Suprapubic skin (tissue), 4 donors: ENCODE measurements at places on chromosomes 3 and 15. TPM values are rescaled to one million over a fixed set of nuclear protein-coding genes. Genes with fewer than 3 reads are reported as not detected.

- H3K36me3 ChIP-seq, result peaks cover 12% of the 10 kb centered on the region
- H3K4me3 ChIP-seq, result no peak overlapping the region
- no peak for DNase-seq
- H3K27me3 ChIP-seq, result no peaks in the 10 kb centered on the region
These were observed 30.4 kb downstream of the SLC41A3 start for GRCh38 chr3:126053513-126053912.

AP4E1 gene
- total RNA-seq, result 18.7 TPM

DNA sequence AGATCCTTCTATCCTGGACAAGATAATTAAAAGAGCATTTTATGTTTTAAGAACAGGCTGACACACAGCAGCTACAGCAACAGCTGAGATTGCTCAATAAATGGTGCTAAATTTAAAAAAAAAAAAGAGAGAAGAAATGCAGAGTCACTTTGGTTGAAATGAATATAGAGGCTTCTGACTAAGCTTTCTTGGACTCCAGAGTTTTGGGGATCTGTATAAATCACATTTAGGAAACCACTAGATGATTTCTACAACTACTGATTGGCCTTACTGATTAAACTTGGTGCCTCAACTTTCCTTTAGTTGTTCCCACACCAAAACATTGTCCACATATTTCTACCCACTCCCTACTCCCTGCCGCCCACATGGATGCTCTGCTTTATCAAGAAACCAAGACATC lies 132.9 kb upstream of the ZBTB20 start:
- no peaks in the 10 kb centered on the region for H3K27me3 ChIP-seq
- no peak overlapping the region for H3K4me3 ChIP-seq
- H3K27ac ChIP-seq, result no peak overlapping the region
- no peak for DNase-seq

RBPMS2 gene
- total RNA-seq, result 1.1 TPM

GRCh38 chr3:126558336-126559071 lies at the start of gene C3orf22:
Gene C3orf22, minus strand, starts transcription at chr3:126558932. Its CDS starts 5,542 bp downstream, at chr3:126553390.
- no peaks in the 10 kb centered on the region for H3K27me3 ChIP-seq
- no peaks in the 10 kb centered on the region for H3K36me3 ChIP-seq
- DNase-seq, result peak; percentile 27
- no peaks in the 10 kb centered on the region for H3K4me1 ChIP-seq
- H3K4me3 ChIP-seq, result no peak within 1 kb of the TSS
- no peak within 1 kb of the TSS for H3K27ac ChIP-seq

- peaks cover 8% of the 10 kb centered on the region for H3K36me3 ChIP-seq
- H3K4me1 ChIP-seq, result peaks cover 7% of the 10 kb centered on the region
- no peak overlapping the region for H3K27ac ChIP-seq
- H3K4me3 ChIP-seq, result no peak overlapping the region
- DNase-seq, result no peak
- no peaks in the 10 kb centered on the region for H3K27me3 ChIP-seq
These were observed 245.0 kb downstream of the KLF13 start for GRCh38 chr15:31571676-31572075.

DNA sequence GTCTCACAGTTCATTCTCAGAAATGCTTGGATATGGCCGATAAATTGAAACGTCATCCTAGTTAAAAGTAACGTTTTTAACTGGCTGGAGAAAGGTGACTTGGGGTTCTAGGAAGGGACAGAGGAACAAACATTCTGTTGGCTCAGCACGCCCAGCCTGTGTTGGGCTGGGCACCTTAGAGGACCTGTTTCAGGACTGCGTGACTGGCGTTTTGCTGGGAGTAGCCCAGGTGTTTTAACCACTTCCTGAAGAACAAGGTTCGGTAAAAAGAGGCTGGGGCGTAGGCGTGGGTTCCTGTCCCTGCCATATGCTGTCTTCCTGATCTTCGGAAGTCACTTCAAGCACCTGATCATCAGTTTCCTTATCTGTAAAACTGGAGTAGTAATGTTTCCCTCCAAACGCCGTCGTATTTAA lies 1.1 kb upstream of the TLNRD1 start:
- H3K4me3 ChIP-seq, result peak overlapping the region; percentile 70
- no peak for DNase-seq
- peaks cover 36% of the 10 kb centered on the region for H3K4me1 ChIP-seq
- peak overlapping the region; percentile 97 for H3K27ac ChIP-seq

GRCh38 chr3:13219902-13220296 lies 146.7 kb upstream of the IQSEC1 start:
- no peaks in the 10 kb centered on the region for H3K4me1 ChIP-seq
- no peak overlapping the region for H3K4me3 ChIP-seq
- no peaks in the 10 kb centered on the region for H3K36me3 ChIP-seq
- no peak for DNase-seq
- peaks cover under 1% of the 10 kb centered on the region for H3K27me3 ChIP-seq
- H3K27ac ChIP-seq, result no peak overlapping the region

DNA sequence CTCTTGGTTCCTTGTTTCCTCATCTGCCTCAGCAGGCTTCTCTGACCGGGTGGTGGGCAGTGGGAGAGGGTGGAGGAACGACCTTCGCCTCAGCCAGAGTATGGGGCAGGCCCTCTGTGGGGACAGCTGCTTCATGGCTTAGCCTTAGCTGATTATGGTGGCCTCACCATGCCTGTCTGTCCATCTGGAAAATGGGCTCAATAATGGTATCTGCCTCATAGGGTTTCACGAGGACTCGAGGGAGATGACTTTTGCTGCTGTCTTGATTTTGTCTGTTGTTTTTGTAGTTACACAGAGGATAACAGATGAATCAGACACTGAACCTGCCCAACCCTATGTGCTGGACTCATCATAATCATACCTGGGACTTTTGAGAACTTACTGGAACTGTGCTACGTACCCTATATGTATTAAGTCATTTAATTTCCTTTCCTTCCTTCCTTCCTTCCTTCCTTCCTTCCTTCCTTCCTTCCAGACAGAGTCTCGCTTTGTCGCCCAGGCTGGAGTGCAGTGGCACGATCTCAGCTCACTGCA lies 46.5 kb downstream of the CDC25A start:
- no peak overlapping the region for H3K4me3 ChIP-seq
- H3K27me3 ChIP-seq, result no peaks in the 10 kb centered on the region
- H3K27ac ChIP-seq, result peak overlapping the region; percentile 33
- peaks cover 17% of the 10 kb centered on the region for H3K4me1 ChIP-seq
- DNase-seq, result no peak

- H3K36me3 ChIP-seq, result no peaks in the 10 kb centered on the region
- no peak for DNase-seq
- H3K4me1 ChIP-seq, result no peaks in the 10 kb centered on the region
- no peak overlapping the region for H3K27ac ChIP-seq
- no peak overlapping the region for H3K4me3 ChIP-seq
These were observed 277.5 kb upstream of the CDIN1 start for GRCh38 chr15:36301947-36302346.

DNA sequence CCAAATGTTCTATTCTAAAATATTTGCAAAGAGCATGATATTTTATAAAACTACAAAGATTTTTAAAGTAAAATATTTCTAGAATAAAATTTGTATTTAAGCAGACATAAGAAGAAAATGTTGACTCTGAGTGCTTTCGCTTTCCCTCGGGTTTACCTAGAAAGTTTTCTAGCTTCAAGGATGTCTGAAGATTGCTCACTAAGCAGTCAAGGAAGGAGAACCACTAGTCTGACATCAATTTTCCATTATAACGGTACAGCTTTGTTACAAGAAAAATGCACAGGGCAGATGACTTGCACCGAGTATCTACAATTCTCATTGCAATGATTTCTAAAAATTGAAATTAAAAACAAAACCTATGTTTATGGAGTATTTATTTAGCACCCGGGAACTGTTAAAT lies 14.2 kb downstream of the GPR15 start:
- H3K27ac ChIP-seq, result no peak overlapping the region
- DNase-seq, result no peak
- H3K4me1 ChIP-seq, result no peaks in the 10 kb centered on the region
- peaks cover 5% of the 10 kb centered on the region for H3K27me3 ChIP-seq
- H3K36me3 ChIP-seq, result no peaks in the 10 kb centered on the region
- no peak overlapping the region for H3K4me3 ChIP-seq

GRCh38 chr3:192212979-192213378 lies 514.4 kb downstream of the FGF12 start:
- H3K4me3 ChIP-seq, result no peak overlapping the region
- no peaks in the 10 kb centered on the region for H3K27me3 ChIP-seq
- no peak overlapping the region for H3K27ac ChIP-seq

IQCF5 gene
- total RNA-seq, result not detected

ROBO2 gene
- total RNA-seq, result 3.1 TPM

FANCD2OS gene
- not detected for total RNA-seq

DNA sequence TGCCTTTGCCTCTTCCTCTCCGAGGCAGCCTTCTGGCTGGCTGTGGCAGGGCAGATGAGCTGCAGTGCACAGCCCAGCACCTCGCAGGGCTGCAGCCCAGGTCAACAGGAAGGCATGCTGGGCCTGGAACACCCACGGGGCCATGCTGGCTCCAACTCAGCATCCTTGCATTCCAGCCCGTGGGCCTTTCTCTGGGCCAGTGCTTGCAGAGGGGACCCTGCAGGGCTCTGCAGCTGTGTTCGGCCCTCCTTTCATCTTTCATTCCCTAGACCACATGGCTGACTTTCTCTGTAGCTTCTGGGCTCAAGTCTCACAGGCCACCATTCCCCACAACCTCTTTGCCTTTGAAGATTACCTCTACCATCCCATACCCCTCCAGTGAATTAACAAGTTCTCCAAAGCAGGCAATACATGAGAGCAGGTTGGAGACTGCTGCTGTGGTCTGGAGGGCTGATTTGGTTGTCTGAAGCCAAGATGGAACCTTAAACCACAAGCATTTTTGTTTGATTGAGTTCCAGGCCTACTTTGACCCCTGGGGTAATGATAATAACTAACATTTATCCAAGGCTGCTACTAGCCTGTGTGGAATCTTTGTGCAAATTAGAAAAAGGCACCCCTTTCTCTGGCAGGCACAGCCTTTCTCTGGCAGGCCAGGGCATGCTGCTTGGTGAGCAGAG lies 5.9 kb downstream of the FAM131A start:
- H3K4me1 ChIP-seq, result peaks cover 52% of the 10 kb centered on the region
- no peak overlapping the region for H3K4me3 ChIP-seq
- no peaks in the 10 kb centered on the region for H3K27me3 ChIP-seq

AEN gene
- total RNA-seq, result 9.7 TPM

GRCh38 chr3:46908294-46908985 lies 30.9 kb downstream of the PTH1R start:
- no peak for DNase-seq
- H3K4me3 ChIP-seq, result no peak overlapping the region
- no peak overlapping the region for H3K27ac ChIP-seq
- H3K36me3 ChIP-seq, result no peaks in the 10 kb centered on the region
- peaks cover 25% of the 10 kb centered on the region for H3K4me1 ChIP-seq

DNA sequence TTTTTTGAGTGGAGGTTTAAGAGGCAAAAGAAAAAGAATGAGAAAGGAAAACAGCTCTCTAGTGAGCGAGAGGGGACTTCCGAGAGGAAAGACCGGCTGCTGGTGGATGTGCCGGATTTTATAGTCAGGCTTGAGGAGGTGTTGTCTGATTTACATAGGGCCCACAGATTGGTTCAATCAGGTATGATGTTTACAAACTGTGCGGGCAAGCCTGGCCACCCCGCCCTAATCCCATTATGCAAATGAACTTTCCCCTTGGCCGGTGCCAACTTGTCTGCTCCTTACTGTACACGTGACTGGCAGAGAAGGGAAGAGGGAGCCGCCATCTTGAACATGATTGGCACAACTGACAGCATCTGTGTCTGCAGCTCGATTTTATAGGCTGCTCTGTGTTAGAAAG lies 44.7 kb downstream of the FAM43A start:
- no peak for DNase-seq
- no peak overlapping the region for H3K4me3 ChIP-seq
- peaks cover 5% of the 10 kb centered on the region for H3K4me1 ChIP-seq
- H3K27me3 ChIP-seq, result no peaks in the 10 kb centered on the region
- H3K36me3 ChIP-seq, result no peaks in the 10 kb centered on the region
- no peak overlapping the region for H3K27ac ChIP-seq

GRCh38 chr15:80777137-80777536 lies 2.0 kb upstream of the CEMIP start:
- H3K27ac ChIP-seq, result peak overlapping the region; percentile 34
- H3K27me3 ChIP-seq, result peaks cover 31% of the 10 kb centered on the region
- DNase-seq, result no peak
- peaks cover 47% of the 10 kb centered on the region for H3K4me1 ChIP-seq
- H3K36me3 ChIP-seq, result no peaks in the 10 kb centered on the region
